Keratinocyte (primary cell): ENCODE measurements at places on chromosomes 2 and 18. TPM values are rescaled to one million over a fixed set of nuclear protein-coding genes. Genes with fewer than 3 reads are reported as not detected.

Gene CD8B2
- polyA plus RNA-seq, result not detected in 3 replicates

Gene CYP27A1
- polyA plus RNA-seq, result 0.12 to 0.27 TPM (median 0.19 TPM) in 3 replicates

Gene MAP2
- 11.9 to 27.1 TPM (median 16.2 TPM) in 3 replicates for polyA plus RNA-seq

Gene CFAP65
- polyA plus RNA-seq, result not detected in 3 replicates

Gene RBM43
- 1.9 to 2.7 TPM (median 2.1 TPM) in 3 replicates for polyA plus RNA-seq

Gene CCDC74B
- 0.46 to 0.60 TPM (median 0.52 TPM) in 3 replicates for polyA plus RNA-seq

Gene ASB18
- polyA plus RNA-seq, result not detected in 3 replicates

Gene ABCG8
- polyA plus RNA-seq, result not detected in 3 replicates

Gene HOXD13
- not detected in 3 replicates for polyA plus RNA-seq

DNA sequence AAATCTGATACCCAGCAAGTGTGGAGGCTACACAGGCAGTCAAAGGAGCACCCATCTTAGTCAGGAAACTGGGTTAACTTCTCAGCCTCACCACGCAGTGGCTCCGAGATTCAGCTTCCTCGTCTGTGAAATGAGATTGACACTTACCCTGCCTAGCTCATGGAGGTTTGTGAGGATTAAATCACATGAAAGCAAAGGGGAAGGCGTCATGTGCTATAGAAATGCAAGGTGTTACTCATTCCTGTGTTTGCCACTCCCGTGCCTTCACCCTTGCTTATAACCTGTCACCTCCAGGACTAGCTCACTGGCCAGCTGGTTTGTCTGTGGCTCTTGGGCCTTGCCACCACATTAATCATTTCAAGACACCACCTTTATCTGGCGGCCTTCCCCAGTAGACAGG lies 118.9 kb upstream of the FOSL2 start:
- H3K4me3 ChIP-seq, result no peak overlapping the region
- H3K27me3 ChIP-seq, result no peaks in the 10 kb centered on the region
- H3K36me3 ChIP-seq, result no peaks in the 10 kb centered on the region
- H3K27ac ChIP-seq, result no peak overlapping the region
- peaks cover 57% of the 10 kb centered on the region for H3K4me1 ChIP-seq

GRCh38 chr2:222623756-222624309 lies 32.1 kb downstream of the FARSB start:
- no peaks in the 10 kb centered on the region for H3K27me3 ChIP-seq
- no peak overlapping the region for H3K27ac ChIP-seq
- no peak overlapping the region for H3K4me3 ChIP-seq
- no peak for DNase-seq
- peaks cover 12% of the 10 kb centered on the region for H3K36me3 ChIP-seq
- H3K4me1 ChIP-seq, result no peaks in the 10 kb centered on the region

GRCh38 chr2:120683081-120683480 lies 52.6 kb upstream of the GLI2 start:
- DNase-seq, result no peak
- H3K27ac ChIP-seq, result no peak overlapping the region
- peaks cover 7% of the 10 kb centered on the region for H3K27me3 ChIP-seq
- no peak overlapping the region for H3K4me3 ChIP-seq

- no peaks in the 10 kb centered on the region for H3K36me3 ChIP-seq
- no peak for DNase-seq
- no peak overlapping the region for H3K27ac ChIP-seq
- no peaks in the 10 kb centered on the region for H3K4me1 ChIP-seq
- H3K4me3 ChIP-seq, result no peak overlapping the region
- no peaks in the 10 kb centered on the region for H3K27me3 ChIP-seq
These were observed 304.7 kb downstream of the FBXO15 start for GRCh38 chr18:73842795-73843394.

DNA sequence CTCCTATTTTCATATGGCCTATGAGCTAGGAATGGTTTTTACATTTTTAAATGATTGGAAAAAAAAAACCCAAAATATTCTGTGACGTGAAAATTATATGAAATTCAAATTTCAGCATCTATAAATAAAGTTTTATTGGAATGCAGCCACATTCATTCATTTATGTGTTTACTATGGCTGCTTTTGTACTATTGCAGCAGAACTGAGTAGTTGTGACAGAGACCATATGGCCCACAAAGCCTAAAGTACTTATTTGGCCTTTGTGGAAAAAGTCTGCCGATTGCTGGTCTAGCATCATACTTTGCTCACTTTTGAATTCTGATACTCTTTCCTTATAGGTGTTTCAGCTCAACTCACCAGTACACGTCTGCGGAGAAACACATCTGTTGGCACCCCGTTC lies 39.0 kb downstream of the MYO3B start:
- H3K4me1 ChIP-seq, result peaks cover 7% of the 10 kb centered on the region
- no peaks in the 10 kb centered on the region for H3K36me3 ChIP-seq
- DNase-seq, result no peak
- H3K27ac ChIP-seq, result no peak overlapping the region
- no peak overlapping the region for H3K4me3 ChIP-seq

GRCh38 chr2:66748939-66749338 lies 314.0 kb downstream of the MEIS1 start:
- no peak overlapping the region for H3K27ac ChIP-seq
- no peaks in the 10 kb centered on the region for H3K36me3 ChIP-seq
- no peaks in the 10 kb centered on the region for H3K4me1 ChIP-seq
- H3K4me3 ChIP-seq, result no peak overlapping the region
- no peak for DNase-seq
- no peaks in the 10 kb centered on the region for H3K27me3 ChIP-seq

DNA sequence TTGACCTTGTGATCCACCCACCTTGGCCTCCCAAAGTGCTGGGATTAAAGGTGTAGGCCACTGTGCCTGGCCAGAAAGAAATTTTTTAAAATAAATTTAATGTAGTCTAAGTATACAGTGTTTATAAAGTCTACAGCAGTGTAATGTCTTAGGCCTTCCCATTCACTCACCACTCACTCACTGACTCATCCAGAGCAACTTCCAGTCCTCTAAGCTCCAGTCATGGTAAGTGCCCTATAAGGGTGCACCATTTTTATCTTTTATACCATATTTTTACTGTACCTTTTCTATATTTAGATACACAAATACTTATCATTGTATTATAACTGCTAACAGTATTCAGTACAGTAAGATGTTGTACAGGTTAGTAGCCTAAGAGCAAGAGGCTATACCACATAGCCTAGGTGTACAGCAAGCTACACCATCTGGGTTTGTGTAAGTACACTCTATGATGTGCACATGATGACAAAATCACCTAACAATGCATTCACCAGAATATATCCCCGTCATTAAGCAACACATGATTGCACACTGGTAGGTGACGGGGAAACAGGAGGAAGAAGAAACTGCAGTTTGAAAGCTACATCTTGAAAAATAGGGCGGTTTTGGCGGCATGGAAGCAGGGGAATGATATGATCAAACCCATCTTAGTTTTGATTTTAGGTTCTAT lies 105.1 kb upstream of the ITGB6 start:
- H3K36me3 ChIP-seq, result peaks cover 27% of the 10 kb centered on the region
- H3K4me3 ChIP-seq, result no peak overlapping the region
- DNase-seq, result no peak

DNA sequence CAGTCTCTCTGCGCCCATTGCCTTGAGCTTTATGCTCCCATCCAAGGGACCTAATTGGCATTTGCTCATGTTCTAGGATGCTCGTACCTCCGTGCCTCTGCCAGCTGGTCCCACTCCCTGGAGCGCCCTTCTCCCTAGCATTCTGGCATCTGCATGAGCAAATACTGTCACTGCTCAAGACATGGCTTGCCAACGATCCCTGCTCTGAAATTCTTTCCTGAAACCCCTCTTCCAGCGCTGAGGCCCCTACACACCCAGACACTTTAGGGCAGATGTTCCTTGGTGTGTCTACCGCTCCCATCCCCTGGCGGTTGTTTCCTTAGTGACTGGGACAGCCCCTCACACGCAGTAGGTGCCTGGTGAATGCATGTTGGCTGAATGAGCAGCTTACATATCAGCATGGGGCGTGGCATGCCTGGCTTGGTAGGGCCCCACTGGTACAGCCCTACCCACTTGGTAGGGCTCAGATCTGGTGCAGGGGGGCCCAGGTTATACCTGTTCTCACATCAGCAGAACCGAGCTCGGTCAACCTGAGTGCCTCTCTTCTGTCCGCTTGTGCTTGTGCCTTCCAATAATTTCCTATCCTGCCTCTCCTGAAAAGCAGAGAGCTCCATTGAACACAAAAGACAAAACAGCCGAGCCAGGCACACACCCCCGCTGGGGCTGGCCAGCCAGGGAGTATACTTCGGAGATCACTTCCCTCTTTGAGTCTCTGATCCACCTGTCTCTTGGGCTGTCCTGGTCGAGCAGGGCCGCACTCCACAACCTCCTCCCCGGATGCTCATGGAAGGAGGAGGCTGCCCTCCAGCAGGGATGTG lies 59.2 kb downstream of the INHBB start:
- H3K36me3 ChIP-seq, result no peaks in the 10 kb centered on the region
- H3K4me3 ChIP-seq, result no peak overlapping the region
- peaks cover 14% of the 10 kb centered on the region for H3K27me3 ChIP-seq
- H3K4me1 ChIP-seq, result no peaks in the 10 kb centered on the region

DNA sequence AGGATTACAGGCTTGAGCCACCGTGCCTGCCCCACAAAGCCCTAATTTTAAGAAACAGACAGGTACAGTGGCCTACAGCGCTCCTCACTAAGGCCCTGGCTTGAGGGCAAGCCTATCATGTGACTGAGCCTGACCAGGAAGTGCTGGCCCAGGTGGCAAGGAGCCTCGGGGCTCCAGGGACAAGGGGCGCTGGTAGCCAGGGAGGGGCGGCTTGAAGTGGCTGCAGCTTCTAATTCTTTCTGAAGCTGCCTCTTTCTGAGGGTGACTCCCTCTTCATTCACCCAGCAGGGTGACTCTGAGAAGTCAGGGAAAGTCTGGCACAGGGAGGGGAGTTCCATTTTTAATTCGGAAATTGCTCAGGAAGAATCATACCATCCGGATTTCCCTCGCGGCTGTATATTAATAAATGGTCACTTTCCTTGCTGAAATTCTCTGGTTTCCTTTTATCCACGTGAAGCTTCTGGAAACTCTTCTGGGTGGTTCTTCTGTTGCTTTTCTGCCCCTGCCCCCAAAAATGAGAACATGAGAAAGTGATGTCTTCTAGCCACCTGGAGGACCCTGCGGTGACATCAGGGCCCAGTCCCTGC lies 115.7 kb downstream of the FAM210A start:
- H3K27ac ChIP-seq, result no peak overlapping the region
- peaks cover 36% of the 10 kb centered on the region for H3K27me3 ChIP-seq
- H3K4me3 ChIP-seq, result no peak overlapping the region
- no peak for DNase-seq
- H3K4me1 ChIP-seq, result peaks cover 9% of the 10 kb centered on the region

- H3K27me3 ChIP-seq, result no peaks in the 10 kb centered on the region
- H3K4me3 ChIP-seq, result no peak overlapping the region
- H3K36me3 ChIP-seq, result no peaks in the 10 kb centered on the region
- no peak overlapping the region for H3K27ac ChIP-seq
- H3K4me1 ChIP-seq, result peaks cover 16% of the 10 kb centered on the region
These were observed 88.0 kb upstream of the ZCCHC2 start for GRCh38 chr18:62434798-62435197.

- no peaks in the 10 kb centered on the region for H3K27me3 ChIP-seq
- no peaks in the 10 kb centered on the region for H3K4me1 ChIP-seq
- H3K27ac ChIP-seq, result no peak overlapping the region
- H3K36me3 ChIP-seq, result no peaks in the 10 kb centered on the region
- DNase-seq, result no peak
- H3K4me3 ChIP-seq, result no peak overlapping the region
These were observed 281.4 kb upstream of the ZNF804A start for GRCh38 chr2:184316921-184317320.

DNA sequence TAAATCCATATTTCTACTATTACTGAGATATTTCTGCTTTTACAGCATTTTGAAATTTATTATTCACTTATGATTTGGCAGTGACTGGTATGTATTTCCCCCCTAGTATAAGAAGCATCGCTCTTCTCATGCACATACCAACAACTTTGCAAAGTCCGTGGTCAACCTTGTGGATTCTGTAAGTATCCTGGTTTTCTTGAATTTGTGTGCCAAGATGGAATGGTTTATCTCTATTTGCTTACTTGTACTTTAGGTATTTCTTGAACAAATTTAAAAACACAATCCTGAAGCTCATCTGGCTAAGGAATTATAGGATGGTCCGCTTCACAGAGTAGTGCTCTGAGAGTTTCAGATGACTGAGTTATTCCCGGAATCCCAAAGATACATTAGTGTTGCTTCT lies 85.0 kb upstream of the FAM237A start:
- H3K4me3 ChIP-seq, result no peak overlapping the region
- H3K27me3 ChIP-seq, result no peaks in the 10 kb centered on the region
- no peaks in the 10 kb centered on the region for H3K36me3 ChIP-seq
- peaks cover 13% of the 10 kb centered on the region for H3K4me1 ChIP-seq
- no peak for DNase-seq

- H3K4me1 ChIP-seq, result no peaks in the 10 kb centered on the region
- H3K27me3 ChIP-seq, result peaks cover 22% of the 10 kb centered on the region
- H3K27ac ChIP-seq, result no peak overlapping the region
These were observed 234.8 kb downstream of the NDUFA10 start for GRCh38 chr2:239790313-239790712.

GRCh38 chr2:181457741-181458425 lies 697 bp downstream of the ITGA4 start:
- H3K4me1 ChIP-seq, result peaks cover 11% of the 10 kb centered on the region
- DNase-seq, result no peak
- H3K36me3 ChIP-seq, result no peaks in the 10 kb centered on the region
- H3K27me3 ChIP-seq, result peaks cover 3% of the 10 kb centered on the region
- peak overlapping the region; percentile 75 for H3K4me3 ChIP-seq
- no peak overlapping the region for H3K27ac ChIP-seq

- no peak for DNase-seq
- H3K4me1 ChIP-seq, result no peaks in the 10 kb centered on the region
- no peak overlapping the region for H3K4me3 ChIP-seq
- no peaks in the 10 kb centered on the region for H3K36me3 ChIP-seq
These were observed 30.5 kb upstream of the TWIST2 start for GRCh38 chr2:238817382-238817781.

GRCh38 chr2:17709897-17710296 lies 43.7 kb downstream of the SMC6 start:
- H3K27ac ChIP-seq, result no peak overlapping the region
- no peaks in the 10 kb centered on the region for H3K4me1 ChIP-seq
- H3K4me3 ChIP-seq, result no peak overlapping the region
- H3K36me3 ChIP-seq, result peaks cover 14% of the 10 kb centered on the region

- no peaks in the 10 kb centered on the region for H3K4me1 ChIP-seq
- peak overlapping the region; percentile 36 for H3K4me3 ChIP-seq
- no peak for DNase-seq
These were observed 19.4 kb upstream of the NCL start for GRCh38 chr2:231483398-231484329.

DNA sequence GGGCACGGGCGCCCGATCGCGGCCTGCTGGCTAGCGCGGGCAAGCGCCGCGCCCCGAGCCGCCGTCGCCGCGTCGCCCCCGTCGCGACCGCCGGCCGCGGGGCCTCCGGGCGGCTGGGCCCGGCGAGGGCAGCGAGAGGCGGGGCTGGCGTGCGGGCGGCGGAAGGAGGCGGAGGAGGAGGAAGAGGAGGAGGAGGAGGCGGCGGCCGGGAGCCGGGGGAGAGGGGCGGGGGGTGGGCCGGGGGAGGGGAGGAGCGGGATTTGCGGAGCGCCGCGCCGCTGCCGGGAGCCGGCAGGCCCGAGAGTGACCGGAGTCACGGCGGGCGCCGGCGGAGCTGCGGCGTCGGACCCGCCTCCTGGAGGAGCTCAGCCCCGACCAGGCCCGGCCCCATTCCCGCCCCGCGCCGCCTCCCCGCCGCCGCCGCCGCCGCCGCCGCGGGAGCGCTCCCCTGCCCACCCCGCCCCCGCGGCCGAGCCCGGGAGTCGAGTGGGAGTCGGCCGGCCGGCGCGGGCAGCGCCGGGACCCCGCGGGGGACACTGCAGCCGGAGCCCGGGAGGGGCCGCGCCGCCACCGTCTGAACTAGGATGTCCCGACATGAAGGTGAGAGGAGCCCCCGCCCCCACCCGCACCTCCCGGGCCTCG lies at the start of gene KCMF1:
Gene KCMF1, plus strand, starts transcription at position 294 of the 642 bp plus-strand sequence. Its CDS starts 291 bp downstream, at position 585.
- H3K4me1 ChIP-seq, result peaks cover 12% of the 10 kb centered on the region
- peaks cover 2% of the 10 kb centered on the region for H3K36me3 ChIP-seq
- no peak for DNase-seq
- H3K4me3 ChIP-seq, result peak within 1 kb of the TSS; percentile 99
- H3K27me3 ChIP-seq, result no peaks in the 10 kb centered on the region
